AML-193 (cell line): ENCODE measurements at places on chromosomes 6 and 20.

DNA sequence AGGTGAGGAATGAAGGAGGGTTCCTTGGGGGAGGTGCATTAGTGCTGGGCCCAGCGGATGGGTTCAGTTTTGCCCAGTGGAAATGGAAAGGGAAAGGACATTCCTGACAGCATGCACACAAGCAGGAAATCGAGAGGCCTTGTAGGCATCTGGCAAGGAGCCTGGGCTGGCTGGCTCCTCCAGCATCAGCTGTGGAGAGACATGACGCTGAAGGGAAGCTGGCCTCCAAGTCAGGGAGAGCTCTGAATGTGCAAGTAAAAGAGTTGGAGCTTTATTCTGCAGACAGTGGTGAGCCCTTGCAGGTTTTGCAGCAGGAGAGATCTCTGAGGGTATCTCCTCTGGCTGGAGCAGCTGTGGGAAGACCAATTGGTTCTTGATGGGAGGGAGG, 154.3 kb downstream of the MRPL14 start:
- DNase-seq: no peak

GRCh38 chr20:10067321-10067720, 32.5 kb downstream of the ANKEF1 start:
- DNase-seq: no peak

DNA sequence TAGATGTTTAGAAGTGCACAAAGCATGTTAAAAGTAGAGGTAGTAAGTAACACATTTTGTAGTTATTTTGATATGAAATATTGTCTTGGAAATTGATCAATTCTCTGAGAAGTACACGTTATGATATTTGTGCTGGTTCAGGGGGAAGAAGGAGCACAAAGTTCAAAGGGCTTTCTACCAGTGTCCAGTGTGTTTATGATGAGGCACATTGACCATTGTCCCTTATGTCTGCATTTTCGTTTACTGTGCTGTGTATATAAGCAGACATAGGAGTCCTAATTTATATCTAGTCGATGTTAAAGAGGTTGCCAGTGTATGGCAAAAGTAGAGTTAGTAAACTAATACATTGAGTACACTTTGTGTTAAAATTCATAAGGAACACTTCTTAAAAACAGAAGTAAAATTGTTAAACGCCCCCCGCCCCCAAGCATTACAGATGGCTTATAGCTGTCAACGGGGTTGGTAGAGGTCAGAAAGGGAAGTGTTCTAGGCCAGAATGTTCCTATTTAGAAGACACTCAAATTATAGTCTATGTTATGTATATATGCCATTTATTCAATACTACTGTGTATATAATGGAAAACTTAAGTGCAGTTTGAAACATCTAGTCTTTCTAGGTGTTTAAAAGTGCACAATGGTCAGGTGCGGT, 13.3 kb upstream of the HMGN4 start:
- peak; percentile 19 for DNase-seq

GRCh38 chr20:57402206-57403125, 11.3 kb downstream of the RBM38 start:
- DNase-seq: no peak

DNA sequence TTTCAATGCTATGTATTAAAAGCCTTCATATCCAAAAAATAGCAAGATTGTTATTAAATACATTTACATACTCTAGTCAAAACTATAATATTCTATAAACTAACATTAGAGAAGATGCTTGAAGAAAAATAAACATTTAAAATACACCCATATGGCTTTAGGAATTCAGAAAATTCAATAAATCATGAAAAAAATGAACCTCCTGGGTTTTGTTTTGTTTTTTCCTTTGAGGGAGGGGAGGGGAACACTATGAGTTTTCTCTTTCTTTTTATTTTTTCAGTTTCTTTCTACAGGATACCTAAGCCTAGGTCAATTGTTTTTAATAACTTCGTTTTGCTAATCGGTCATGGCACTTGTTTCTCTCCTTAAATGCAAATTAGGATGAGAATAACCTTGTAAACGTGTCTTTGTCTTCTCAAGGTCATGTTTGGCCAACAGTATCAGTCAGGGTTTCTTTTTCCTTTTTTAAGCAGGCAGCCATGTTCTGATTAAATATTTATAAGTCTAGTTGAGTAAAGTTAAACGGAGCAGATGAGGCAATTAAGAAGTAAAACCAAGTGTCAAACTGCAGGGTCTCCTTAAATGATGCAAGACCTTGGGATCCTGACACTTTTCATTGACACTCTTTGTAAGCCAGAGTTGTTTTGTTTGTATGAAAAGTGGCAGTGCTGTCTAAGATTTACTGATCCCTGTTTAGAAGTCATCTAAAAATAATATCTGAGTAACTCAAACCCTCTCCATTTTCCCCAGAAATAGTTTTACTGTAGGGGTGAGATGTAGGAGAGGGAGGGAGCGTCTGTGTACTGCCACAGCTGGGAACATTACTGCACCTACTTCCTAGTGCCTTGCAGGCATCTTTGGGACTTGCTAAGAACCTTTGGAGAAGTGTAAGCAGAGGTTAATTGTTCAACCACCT, 392.3 kb downstream of the PLCB1 start:
- no peak for DNase-seq

- no peak for DNase-seq
These were observed 16.7 kb upstream of the CLIC5 start for GRCh38 chr6:46032110-46032998.

DNA sequence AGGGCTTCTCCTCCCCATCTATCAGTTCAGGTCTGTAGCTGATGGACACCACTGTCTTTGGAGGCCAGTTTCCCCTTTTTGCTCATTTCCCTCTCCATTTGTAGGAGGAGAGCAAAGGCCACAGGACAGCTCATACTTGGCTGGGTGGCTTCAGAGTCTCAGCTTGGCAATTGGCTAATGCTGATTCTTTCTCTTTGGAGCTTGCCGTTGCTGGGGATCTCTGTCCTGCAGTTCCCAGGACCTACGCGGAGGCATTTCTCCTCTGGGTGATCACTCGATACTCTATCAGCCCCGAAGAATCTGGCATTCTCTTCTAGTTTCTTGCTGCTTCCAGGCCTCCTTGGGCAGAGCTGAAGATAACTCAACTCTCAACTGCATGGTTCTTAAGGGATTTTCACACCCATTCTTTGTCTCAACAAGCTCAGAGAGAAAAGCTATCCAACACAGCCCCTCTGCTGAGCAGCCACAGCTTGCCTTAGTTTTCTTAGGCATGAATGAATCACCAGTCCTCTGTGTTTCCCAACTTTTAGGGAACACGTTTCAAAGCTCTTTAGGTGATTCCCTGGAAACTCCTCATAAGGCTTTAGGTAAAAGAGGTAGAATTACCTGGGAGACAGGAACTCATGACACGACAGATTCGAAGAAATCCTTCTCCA, 19.2 kb upstream of the SSR1 start:
- DNase-seq: peak; percentile 16

GRCh38 chr6:24391208-24391607, 11.5 kb upstream of the MRS2 start:
- DNase-seq: no peak

DNA sequence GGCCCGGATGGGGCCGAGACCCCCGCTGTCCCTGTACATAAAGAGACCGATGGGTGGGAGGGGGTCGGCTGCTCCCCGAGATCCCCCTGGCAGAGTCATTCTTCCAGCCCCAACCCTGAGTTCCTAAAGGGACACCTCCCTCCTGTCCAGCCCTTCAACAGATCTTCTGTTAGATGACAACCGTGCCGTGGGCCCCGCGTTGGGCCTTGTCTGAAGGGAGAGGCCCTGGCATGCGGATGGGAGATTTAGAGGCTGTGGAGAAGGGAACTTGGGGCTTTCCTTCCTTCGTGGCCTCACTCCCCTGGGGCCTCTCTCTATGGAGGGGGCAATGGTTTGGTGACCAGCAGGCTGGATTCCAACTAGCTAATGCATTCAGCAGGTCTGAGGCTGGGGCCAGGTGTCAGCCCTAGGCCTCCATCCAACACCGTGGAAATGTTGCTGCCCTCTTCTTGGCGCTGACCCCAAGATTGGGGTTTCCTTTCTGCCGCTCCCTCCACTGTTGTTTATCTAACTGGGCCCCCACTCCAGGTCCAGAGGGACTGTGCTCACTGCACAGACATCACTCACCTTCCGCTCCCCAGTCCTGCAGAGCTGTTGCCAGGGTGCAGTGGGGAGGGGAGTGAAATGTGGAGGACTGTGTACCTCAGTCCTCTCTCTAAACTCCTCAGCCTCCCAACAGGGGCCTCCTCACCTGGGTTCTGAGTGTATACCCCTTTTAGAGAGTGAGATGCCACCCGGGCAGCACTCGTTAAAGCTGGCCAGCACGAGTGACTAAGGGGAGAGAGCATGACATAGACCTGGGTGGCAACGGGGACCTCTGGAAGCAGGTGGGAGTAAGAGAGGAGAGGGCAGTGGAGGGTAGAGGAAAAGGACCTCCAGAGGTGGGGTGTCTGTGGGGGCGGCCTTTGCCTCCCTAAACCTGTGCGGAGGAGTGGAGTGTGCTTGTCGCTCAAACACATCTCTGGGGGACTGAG, 6.7 kb downstream of the TMEM151B start:
- DNase-seq: no peak

- no peak for DNase-seq
These were observed 5.5 kb downstream of the CST7 start for GRCh38 chr20:24954566-24954965.

GRCh38 chr6:34506718-34507117, 40.8 kb downstream of the PACSIN1 start:
- no peak for DNase-seq

DNA sequence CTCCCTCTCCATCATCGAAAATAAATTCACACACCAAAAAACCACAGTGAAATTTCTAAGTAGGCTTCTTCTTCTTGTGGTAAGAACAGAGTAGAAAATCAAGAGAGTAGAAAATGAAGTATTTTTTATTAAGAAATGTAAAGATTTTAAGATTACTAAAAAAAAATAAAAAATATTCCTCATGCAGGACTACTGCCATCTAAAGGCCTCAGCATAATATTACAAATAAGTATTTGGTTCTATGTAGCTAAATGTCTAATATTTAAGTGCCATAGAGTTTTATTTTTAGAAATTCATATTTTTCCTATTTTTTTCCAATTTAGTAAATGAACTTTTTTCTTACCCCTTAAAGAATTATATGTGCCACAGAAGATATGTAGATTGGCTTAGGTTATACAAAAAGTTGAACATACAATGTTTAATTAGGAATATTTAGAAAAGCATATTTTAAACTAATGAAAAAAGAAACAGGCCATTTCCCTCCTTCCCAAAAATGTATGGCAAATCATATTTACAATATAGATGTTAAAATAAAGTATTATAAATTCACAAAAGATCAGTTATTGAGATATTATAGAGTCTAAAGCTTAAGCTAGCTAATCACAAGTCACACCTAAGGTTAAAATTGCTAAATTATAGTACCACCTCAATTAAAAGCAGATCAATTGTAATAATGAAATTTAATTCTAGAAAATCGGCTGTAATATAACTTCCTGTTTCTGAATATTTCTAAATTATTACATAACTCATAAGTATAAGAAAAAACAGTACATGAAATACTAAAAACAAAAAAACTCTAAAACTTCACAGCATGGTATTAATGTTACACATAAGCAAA, 3.5 kb upstream of the NT5DC1 start:
- DNase-seq: peak; percentile 61

DNA sequence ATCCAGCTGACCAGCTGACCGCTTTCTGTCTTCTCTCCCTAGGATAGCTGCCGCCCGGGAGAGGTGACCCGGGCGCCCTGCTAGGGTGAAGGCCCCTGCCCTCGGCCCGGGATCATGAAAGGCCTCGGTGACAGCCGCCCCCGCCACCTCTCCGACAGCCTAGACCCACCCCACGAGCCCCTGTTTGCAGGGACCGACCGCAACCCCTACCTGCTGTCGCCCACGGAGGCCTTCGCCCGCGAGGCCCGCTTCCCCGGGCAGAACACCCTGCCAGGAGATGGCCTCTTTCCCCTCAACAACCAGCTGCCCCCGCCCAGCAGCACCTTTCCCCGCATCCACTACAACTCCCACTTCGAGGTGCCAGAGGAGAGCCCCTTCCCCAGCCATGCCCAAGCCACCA, 109.7 kb upstream of the MYL9 start:
- no peak for DNase-seq

DNA sequence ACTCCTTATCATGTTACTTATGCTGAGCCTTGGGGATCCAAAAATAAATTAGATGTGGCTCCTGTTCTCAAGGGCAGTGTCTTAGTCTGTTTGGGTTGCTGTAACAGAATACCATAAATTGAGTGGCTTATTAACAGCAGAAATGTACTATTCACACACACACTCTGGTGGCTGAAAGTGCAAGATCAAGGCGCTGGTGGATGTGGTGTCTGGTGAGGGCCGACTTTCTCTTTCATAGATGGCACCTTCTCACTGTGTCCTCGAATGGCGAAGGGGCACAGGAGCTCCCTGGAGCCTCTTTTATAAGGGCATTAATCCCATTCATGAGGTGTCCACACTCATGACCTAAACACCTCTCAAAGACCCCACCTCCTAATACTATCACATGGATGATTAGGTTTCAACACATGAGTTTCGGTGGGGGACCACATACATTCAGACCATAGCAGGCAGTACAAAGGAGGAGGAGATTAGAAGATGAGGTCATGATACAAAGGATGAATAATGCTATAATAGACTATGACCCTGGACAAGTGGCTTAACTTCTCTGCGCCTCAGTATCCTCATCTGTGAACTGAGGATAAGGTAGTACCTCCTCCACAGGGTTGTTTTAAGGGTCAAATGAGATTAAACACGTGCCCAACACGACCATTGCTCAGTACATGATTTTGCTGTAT, 34.1 kb downstream of the RPP40 start:
- no peak for DNase-seq

GRCh38 chr20:32387252-32387651, 29.1 kb downstream of the ASXL1 start:
- DNase-seq: peak; percentile 51

GRCh38 chr20:50569864-50570836, 60.0 kb downstream of the PTPN1 start:
- peak; percentile 20 for DNase-seq

GRCh38 chr6:13338038-13338437, 9.7 kb upstream of the TBC1D7 start:
- peak; percentile 87 for DNase-seq

DNA sequence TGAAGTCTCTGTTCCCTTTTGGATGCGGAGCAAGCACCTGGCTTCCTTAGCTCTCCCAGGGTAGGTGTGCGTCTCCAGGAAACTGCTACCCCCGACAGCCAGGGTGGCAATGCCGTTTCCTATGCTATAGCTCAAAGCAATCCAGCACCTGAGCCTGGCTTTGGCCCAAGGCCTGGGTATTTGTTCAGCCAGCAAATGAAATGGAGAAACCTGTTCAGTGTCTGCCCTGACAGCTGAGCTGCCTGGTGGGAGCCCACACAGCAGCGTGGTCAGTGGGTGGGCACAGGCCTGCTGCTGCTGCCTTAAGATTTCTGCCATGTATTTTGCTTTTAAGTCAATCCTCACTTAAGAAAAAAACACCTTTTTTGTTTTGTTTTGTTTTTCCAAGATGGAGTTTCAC, 13.7 kb downstream of the SPATA2 start:
- no peak for DNase-seq

GRCh38 chr20:53287357-53288042, 306.1 kb downstream of the ZNF217 start:
- no peak for DNase-seq
